ENCODE measurements at places on chromosomes 5 and 9. TPM values are rescaled to one million over a fixed set of nuclear protein-coding genes. Genes with fewer than 3 reads are reported as not detected.

GRCh38 chr5:166074582-166075481 lies 2216.6 kb upstream of the WWC1 start:
- DNase-seq: no peak

DNA sequence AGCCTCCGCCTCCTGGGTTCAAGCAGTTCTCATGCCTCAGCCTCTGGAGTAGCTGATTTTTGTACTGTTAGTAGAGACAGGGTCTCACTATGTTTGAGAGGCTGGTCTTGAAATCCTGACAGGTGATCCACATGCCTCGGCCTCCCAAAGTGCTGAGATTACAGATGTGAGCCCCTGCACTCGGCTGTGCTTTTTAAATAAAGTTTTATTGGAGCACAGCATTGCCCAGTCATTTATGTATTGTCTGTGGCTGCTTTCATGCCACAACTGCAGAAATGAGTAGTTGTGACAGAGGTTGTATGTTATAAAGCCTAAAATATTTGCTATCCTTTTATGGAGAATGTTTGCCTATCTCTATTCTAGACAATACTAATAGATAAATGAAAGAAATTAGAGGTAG lies 169.2 kb downstream of the AOPEP start:
- DNase-seq: no peak

DNA sequence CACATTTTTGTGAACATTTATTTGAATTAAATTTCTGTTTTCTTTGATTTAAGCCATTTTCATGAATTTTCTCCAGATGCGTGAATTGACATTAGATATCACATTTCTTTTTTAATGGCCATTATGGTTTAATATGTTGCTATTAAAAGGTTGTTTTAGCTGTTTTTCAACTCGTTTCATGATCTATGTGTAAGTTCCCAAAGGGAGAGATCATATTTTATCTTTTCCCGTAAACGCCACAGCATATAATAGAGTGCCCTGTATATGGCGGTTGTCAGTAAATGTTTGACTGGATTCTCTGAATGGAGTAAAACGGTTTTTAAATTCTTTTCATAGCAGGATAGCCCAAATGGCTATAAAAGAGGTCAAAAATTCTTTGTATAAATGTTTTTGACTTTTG lies 35.8 kb downstream of the ZCCHC7 start:
- DNase-seq: no peak

DNA sequence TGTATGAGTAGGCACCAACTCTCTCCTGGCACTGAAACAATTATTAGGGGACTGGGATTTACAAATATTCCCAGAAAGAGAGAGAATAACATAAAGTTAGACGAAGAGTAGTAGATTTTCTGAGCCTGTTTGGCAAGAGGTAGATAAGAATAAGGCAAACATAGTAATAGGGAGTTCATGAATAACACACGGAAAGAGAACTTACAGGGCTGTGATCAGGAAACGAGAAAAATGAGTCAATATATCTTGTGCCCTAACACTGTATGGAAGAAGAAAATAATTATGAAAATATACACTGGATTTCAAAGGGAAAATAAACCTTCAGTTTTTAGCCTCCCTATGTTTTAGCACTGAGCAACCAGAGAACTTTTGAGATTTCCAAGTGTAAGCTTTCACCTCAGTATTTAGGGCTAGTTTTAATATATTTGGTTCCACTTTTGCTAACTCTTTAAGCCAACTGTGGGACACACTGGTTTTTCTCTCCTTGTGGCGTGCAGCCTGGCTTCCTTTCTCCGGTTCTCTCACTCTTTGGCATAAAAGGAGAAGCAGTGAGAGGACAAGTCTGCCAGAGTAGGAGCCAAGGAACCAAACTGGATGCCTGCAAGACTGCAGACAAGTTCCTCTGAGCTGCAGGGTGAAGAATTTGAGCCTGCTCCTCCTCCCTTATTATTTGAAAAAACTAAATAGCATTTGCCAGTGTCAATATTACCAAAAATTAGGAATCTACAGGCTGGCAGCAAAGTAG lies 6.6 kb upstream of the KCNN2 start:
- no peak for DNase-seq

DNA sequence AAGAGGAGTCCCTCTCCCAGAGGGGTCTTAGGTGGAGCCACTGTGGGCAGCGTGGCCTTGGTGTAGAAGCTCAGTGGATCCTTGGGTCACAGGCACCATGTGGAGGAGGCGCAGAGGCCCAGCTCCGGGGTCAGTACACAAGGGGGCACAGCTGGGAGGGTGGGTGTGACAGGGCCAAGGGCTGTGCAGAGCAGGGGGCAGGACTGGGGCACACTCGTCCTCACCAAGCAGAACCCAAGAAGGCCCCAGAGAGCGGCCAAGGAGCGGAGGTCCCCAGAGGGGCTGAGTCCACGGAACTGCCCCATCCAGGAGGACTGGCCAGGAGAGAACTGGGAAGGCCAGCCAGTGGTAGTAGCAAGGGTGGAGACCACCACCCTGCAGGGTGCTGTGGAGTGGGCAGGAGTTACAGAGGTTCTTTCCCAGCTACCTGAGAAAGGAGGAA lies 2.5 kb upstream of the LPCAT1 start:
- no peak for DNase-seq

Gene DMRTA1
- polyA plus RNA-seq: 2.0 TPM

DNA sequence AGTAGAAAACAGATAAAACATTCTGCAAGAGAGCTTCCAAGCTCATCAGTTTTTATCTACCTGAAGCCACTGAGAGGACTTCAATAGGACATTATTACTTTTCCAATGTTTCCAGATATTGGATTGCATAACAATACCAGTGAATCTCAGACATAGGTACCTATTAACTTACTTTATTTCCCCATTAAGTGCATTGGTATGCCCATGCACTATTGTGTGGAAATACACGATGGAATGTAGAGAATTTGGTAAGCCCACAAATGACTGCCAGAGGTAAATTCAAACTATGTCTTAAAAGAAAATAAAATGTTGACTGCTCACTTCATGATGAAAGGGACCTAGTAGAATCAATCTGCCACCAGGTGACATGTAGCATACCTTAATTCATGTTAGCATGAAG lies 48.1 kb upstream of the PRR16 start:
- DNase-seq: no peak

GRCh38 chr5:64754066-64754465 lies 14.4 kb downstream of the SREK1IP1 start:
- DNase-seq: no peak

GRCh38 chr9:123400926-123401503 lies 45.0 kb downstream of the CRB2 start:
- no peak for DNase-seq

- DNase-seq: no peak
Measured at GRCh38 chr9:72552356-72552755, 30.9 kb downstream of the TMC1 start.

- DNase-seq: no peak
Measured at GRCh38 chr5:98524773-98525172, 248.7 kb upstream of the RGMB start.

Gene NEURL1B
- 15.4 TPM for polyA plus RNA-seq

DNA sequence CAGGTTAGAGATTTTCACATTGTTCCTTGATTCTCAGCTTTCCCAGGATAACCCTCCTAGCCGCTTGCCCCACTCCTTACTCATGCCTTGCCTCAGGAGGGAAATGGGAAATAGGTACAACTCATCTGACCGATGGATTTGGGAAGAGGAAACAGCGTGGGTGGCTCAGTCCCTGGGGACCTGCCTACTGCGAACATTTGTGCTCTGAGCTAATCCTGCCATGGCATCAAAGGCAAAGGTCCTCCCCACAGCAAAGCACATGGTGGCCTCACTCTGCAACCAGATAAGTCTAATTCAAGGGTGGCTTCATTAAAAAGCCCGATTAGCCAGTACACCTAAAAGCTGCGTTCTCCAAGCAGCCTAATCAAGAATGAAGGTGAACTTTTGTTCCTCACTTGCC lies 82.4 kb upstream of the ADRA1B start:
- no peak for DNase-seq
